ENCODE measurements at places on chromosomes 7 and 10.

GRCh38 chr10:116073510-116073909, 199.5 kb downstream of the GFRA1 start:
- no peak for DNase-seq

GRCh38 chr7:75842836-75843446, 29.3 kb upstream of the CCL24 start:
- DNase-seq: no peak

DNA sequence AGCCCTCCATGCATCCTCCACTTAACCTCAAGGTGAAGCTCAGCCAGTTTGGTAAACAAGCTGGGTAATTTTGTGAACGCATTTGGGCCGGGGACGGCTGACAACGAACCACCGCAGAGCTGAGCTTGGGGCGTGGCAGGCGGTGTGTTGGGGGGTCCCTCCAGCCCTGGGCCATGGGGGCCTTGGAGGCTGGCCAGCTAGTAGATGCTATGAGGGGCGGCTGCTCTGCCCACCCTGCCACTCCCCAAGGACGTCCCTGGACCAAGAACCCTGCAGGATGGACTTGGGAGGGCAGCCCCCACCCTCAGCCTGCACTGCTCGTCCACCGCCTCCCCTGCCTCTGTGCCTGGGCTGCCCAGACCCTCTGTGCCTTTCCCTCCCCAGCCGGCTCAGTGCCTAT, 12.0 kb upstream of the SCART1 start:
- no peak for DNase-seq

DNA sequence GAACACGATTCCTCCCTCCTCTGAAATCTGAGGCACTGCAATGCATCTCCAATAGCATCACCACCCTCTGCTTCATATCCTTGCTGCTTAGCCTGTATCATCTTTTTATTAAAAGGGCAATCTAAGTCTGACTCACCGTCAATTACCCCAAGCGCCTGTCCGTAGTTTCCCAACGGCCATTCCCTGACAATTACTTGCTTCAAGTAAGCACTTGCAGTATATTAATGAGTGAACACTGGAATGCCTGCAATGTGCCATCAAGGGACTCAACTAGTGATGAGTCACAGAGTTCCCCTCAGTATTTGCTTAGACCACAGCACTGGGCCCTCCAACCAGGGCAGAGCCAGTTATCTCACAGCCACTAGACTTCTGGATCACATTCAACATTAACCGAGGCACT, 19.5 kb upstream of the PPP1R3C start:
- DNase-seq: no peak

DNA sequence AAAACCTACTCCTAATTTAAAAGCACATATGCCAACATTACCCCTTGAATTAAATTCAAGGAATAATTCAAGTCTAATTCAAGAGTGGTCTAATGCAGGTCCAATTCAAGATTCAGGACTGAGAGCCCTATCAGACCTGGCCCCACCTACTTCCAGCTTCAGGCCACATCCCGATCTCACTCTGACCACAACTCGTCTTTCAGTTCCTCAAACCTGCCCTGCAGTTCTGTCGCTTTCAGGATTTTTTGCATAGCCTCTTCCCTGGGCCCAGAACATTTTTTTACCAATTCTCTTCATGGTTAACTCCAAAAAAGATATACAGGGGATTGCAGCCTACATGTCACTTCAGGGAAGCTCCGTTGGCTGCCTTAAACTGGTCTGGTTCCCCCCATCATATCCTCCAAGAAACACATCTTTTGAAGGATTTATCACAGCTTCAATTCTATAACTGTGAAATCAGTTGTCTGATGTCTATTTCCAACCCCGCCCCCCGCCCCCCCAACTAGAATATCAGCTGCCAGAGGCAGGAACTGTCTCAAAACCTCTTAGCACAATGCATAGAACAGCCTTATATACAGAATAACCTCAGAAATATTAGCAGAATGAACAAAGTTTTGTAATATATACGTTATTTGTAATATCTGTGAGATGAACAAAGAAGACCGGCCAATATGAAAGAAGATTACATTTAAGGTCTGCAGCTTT, 20.8 kb downstream of the CCDC6 start:
- DNase-seq: peak; percentile 22

DNA sequence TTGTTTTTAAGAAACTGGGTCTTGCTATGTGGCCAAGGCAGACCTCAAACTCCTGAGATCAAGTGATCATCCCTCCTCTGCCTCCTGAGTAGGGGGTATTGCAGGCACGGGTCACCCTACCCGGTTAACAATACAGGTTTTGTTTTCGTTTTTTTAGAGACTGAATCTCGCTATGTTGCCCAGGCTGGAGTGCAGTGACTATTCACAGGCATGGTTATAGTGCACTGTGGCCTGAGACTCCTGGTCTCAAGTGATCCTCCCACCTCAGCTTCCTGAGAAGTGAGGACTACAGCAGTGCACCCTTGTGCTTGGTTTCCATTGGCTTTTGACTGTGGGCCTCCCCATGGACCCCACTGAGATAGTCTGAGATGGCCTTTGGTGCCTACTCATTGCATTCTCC, 3.8 kb upstream of the TRIM24 start:
- no peak for DNase-seq

GRCh38 chr7:112556633-112557032, 75.8 kb downstream of the LSMEM1 start:
- DNase-seq: no peak

DNA sequence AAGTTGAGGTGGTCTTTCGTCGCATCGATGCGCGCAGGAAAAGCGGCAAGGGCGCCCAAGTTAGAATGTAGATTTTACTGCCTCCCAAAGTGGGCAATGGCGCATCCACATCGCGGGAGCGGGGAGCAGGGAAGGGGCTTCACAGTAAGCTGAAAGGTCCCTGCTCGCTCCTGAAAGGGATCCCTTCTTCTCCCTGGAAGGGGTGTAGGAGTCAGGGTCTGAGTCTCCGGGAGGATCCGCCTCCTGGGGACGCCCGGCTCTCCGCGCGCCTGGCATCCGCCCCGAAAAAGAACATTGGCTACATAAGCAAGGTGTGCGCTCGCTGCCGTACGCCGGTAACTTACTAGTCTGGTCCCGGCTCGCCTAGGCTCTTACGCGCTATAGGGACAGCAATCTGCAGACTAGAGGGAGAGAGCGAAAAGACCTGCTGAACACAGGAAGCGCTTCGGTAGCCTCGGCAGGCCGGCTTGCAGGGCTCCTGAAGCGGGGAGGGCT, 804 bp downstream of the UNC5B start:
- DNase-seq: peak; percentile 35

DNA sequence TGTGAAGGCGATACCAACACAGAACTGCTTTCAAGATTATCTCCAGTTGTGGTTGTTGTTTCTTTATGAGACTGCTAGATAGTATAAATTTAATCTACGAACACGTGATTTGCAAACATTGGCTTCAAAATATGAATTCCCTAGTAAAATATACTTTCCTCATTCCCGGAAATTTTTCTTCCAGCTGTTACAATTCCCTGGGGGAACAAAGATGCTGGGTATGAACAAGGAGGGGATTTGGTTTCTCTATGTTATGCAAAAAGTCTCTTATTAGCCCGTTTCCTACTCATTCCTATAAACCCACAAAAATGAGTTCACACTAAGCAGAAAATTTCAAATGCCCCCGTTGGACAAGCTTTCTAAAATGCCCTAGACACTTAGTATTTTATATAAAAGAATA, 928.3 kb downstream of the CNTNAP2 start:
- DNase-seq: no peak

GRCh38 chr7:81721437-81721836, 48.4 kb downstream of the HGF start:
- no peak for DNase-seq

DNA sequence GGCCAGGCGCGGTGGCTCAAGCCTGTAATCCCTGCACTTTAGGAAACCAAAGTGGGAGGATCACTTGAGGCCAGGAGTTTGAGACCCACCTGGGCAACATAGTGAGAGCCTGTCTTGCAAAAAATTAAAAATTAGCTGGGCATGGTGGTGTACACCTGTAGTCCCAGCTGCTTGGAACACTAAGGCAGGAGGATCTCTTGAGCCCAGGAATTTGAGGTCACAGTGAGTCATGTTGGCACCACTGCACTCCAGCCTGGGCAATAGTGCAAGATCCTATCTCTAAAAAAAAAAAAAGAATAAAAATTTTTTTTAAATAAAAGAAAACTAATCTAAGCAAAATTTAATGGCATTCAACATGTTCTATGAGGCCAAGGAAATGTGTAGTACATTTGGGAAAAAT, 44.9 kb upstream of the UBN2 start:
- DNase-seq: no peak

- DNase-seq: no peak
Observed at GRCh38 chr10:62457196-62457595, 83.0 kb downstream of the ZNF365 start.

- no peak for DNase-seq
Observed at GRCh38 chr10:117427356-117427755, 52.1 kb upstream of the PDZD8 start.

DNA sequence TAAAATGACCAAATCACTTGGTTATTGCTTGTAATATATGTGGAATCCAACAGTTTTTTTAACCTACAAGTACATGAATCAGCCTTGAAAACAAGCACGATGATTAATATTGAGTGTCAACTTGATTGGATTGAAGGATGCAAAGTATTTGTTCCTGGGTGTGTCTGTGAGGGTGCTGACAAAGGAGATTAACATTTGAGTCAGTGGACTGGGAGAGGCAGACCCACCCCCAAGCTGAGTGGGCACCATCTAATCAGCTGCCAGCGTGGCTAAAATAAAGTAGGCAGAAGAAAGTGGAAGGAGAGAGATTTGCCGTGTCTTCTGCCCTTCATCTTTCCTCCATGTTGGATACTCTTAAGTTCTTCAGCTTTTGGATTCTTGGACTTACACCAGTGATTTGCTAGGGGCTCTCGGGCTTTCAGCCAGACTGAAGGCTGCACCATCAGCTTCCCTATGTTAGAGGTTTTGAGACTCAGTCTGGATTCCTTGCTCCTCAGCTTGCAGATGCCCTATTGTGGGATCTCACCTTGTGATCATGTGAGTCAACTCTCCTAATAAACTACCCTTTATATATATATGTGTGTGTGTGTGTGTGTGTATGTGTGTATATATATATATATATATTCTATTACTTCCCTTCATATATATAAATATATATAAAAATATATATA, 118.4 kb upstream of the WDR11 start:
- DNase-seq: no peak

- no peak for DNase-seq
Observed at GRCh38 chr7:27254625-27255024, 12.0 kb downstream of the EVX1 start.

- no peak for DNase-seq
Observed at GRCh38 chr7:17697128-17697881, 243.0 kb downstream of the SNX13 start.

GRCh38 chr7:77791956-77792355, 6.3 kb downstream of the TMEM60 start:
- DNase-seq: no peak

GRCh38 chr7:84548366-84549365, 354.1 kb upstream of the SEMA3A start:
- DNase-seq: no peak

- no peak for DNase-seq
Observed at GRCh38 chr10:120098232-120098930, 205.9 kb downstream of the SEC23IP start.

- DNase-seq: no peak
Observed at GRCh38 chr10:116774728-116775151, 32.4 kb upstream of the HSPA12A start.

DNA sequence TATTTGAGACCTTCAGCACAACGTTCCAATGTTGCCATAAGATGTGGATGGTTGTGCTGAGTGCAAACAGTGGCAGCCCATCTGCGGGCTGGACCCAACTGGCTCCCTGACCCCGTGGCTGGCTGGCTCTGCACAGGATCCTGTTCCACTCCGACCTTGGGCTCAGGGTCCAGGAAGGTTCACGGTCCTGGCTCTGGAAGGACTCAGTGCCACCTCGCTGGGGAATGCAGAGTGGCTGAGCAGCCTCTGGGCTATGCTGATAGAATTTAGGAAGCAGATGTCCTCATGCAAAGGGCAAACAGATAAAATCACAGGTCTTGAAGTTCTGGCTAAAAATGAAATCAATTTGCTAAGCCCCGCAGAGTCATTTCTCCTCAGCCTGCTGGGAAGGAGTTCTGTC, 171.6 kb downstream of the PIP4K2A start:
- DNase-seq: no peak

GRCh38 chr7:100371561-100372171, 1.6 kb upstream of the PILRA start:
- no peak for DNase-seq

DNA sequence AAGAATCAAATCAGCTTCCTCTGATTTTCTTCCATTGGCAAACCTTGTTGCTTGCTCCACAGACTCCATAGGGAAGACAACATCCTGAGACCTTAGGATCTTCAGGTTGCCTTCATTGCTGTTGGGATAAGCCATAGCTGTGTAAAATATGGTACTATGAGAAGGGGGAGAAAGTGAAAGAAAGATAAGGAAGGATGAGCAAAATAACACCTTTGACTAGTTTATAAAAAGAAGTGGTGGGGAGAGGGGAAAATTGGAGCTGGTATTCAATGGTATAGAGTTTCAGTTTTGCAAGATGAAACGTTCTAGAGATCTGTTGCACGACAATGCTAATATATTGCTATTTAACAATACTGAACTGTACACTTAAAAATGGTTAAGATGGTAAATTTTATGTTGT, 180.4 kb upstream of the PHYHIPL start:
- no peak for DNase-seq

DNA sequence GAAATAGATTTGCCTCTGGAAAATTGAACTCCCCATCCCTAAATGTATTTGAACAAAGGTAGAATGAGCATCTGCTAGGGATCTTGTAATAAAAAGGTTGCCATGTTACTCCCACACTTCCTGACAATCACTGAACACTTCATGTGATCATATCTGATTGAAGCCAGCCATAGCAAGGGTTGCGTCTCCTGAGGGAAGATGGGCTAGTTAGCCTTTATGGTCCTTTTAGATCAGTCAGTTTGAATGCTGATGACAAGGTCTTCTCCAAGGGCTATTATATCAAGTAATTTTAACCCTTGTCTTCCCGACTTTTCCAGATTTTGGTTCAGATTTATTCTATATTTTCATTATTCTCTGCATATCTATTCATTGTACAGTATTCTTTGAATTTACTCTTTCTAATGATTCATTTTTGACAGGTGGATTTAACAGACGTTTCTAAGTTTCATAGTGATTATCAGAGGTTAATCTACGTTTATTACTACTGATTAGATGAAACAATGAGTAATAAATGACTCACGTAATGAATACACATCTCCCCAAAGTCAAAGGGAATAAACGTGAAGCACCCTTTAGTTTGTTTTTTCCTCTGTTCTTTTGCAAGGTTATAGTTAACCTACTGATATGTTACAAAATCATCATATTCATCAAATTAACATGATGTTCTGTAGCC, 28.1 kb downstream of the CSGALNACT2 start:
- DNase-seq: no peak

DNA sequence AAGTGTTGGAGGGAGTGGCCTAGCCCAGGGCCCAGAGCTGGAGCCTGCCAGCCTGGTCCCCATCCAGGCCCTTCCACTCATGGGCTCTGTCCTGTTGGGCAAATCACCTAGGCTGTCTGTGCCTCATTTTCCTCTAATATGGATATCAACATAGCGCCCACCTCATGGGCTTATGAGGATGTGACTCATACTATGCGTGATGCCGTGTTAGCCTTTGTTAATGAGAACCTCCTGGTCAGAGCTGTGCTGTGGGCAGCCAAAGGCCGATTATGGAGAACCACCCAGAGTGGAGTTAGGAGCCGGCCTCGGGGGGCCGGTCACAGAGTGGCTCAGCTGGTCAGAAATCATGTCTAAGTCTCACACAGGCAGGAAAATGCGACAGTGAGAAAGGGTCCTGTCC, 306.4 kb downstream of the PAXIP1 start:
- DNase-seq: no peak

- no peak for DNase-seq
Observed at GRCh38 chr10:37763132-37763531, 94.3 kb downstream of the ZNF248 start.

All from C1 segment of cervical spinal cord (tissue), 14 donors.